Right ventricle myocardium inferior (tissue), 1 donor: ENCODE measurements at places on chromosomes 3 and 15. TPM values are rescaled to one million over a fixed set of nuclear protein-coding genes. Genes with fewer than 3 reads are reported as not detected.
A peak's percentile ranks its signal among the peaks of the same experiment; 100 is the strongest.

The PLA2G4F gene
- 3.5 TPM for total RNA-seq

The UCN2 gene
- total RNA-seq: not detected

The CFAP100 gene
- not detected for total RNA-seq

The CDV3 gene
- 146 TPM for total RNA-seq

The HRG gene
- total RNA-seq: not detected

The ZCWPW2 gene
- total RNA-seq: 2.0 TPM

The DNAJA4 gene
- total RNA-seq: 125 TPM

- no peak for DNase-seq
These were observed 79.3 kb downstream of the ADAMTSL3 start for GRCh38 chr15:83733206-83733605.

GRCh38 chr3:16090706-16091105, 83.8 kb upstream of the GALNT15 start:
- no peak for DNase-seq

- DNase-seq: no peak
These were observed 26.3 kb upstream of the PRR23E start for GRCh38 chr3:127166501-127167065.

DNA sequence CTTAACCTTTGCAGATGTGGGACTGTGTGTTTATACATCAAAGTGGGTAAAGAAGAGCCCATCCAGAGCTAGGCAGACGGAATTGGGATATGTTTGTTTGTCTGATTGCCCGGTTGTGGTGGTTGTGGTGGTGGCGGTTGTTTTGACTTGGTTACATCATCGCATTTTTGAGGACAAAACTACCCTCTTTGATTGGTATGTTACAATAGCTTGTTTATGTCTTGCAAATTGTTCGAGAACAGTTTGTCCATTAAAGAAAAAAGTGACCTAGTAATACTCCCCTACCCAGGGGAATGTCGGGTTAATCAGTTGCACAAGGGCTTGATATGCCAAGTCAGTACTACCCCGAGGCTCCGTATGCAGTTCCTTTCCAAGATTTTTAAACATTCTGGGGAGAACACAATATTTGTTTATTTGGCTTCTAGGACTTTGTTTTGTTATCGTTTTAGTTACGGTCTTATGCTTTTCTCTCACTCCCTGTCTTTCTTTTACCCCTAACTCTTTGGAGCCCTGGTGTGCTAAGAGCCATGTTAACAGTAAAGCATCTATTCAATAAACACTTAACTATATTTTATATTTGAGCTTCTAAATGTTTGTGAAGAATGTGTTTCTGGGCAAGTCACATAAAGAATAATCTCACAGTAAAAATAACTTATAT, 315.4 kb downstream of the LPP start:
- DNase-seq: no peak

GRCh38 chr15:99098991-99099390, 5.9 kb upstream of the SYNM start:
- no peak for DNase-seq

- DNase-seq: peak; percentile 93
These were observed 24.4 kb upstream of the COPG1 start for GRCh38 chr3:129224984-129225393.

GRCh38 chr3:127735767-127736693, 63.3 kb downstream of the ABTB1 start:
- DNase-seq: no peak

GRCh38 chr3:119762876-119763275, 19.0 kb upstream of the NR1I2 start:
- no peak for DNase-seq

GRCh38 chr15:83764201-83764838, 110.4 kb downstream of the ADAMTSL3 start:
- DNase-seq: no peak

- DNase-seq: no peak
These were observed 1.6 kb upstream of the NMD3 start for GRCh38 chr3:161219495-161219894.

DNA sequence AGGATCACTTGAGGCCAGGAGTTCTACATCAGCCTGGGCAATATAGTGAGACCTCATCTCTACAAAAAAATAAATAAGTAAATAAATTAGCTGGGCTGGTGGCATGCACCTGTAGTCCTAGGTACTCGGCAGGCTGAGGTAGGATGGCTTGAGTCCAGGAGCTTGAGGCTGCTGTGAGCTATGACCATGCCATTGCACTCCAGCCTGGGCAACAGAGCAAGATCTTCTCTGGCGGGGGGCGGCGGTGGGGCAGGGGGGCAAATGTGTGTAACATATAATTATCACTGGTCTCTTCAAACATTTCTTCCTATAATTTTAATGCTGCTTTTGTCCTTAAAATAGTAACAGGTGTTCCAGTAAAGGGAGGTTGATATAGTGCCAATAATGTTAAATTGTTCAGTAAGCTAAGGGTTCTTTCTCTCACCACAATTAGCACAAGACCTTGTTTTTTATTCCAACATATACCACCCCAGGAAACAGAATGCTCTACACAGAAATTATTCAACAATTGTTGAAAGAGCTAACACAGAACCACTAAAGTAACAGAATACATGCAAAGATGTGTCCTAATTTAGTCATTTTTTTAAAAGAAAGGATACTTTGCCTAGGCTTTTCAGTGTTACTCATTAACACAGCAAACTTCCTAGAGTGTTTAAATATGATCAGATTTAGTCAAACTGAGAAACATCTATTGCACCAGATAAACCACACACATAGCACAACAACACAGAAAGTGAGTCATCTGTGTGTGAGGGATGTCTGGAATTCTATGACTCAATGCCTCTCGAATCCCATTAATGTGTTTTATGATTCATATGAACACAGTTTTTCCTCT, 29.1 kb downstream of the ANKRD28 start:
- DNase-seq: no peak

GRCh38 chr3:249587-250262, 53.2 kb downstream of the CHL1 start:
- no peak for DNase-seq

- DNase-seq: no peak
These were observed 23.6 kb upstream of the C3orf22 start for GRCh38 chr3:126582311-126582710.

GRCh38 chr3:170713653-170714052, 127.8 kb upstream of the SLC7A14 start:
- no peak for DNase-seq
